ENCODE measurements at places on chromosomes 13 and 19. TPM values are rescaled to one million over a fixed set of nuclear protein-coding genes. Genes with fewer than 3 reads are reported as not detected.

GRCh38 chr13:112444416-112445399 lies 68.6 kb downstream of the SPACA7 start:
- DNase-seq = no peak

- no peak for DNase-seq
These were observed 13.1 kb upstream of the MTIF3 start for GRCh38 chr13:27463500-27463899.

DNA sequence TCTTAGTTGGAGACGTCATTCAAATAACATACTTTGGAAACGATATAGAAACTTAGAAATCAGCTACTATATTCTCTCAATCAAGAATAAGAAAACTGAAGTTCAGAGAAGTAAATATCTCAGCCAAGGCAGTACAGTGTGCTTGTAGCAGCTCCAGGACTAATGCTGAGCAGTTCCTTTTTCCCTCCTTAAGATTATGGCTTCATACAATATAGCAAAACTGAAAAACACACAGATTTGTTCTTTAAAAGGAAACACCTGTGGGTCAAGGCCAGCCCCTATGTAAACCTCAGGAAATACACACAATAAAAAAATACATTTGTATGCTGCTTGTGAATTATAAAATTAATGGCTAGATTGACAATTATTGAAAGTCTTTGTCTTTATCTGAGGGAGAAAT lies 212.7 kb upstream of the EDNRB start:
- DNase-seq = no peak

DLEU7 gene
- 0.28 TPM for total RNA-seq

GRCh38 chr19:54523403-54523802 lies 20.8 kb downstream of the LAIR2 start:
- DNase-seq = no peak

GRCh38 chr13:43348397-43348796 lies 325.0 kb downstream of the DNAJC15 start:
- no peak for DNase-seq

- peak; percentile 76 for DNase-seq
These were observed 5.1 kb upstream of the SPACA6 start for GRCh38 chr19:51687791-51688670.

FCGBP gene
- 51.7 TPM for total RNA-seq

FARP1 gene
- 229 TPM for total RNA-seq

DNA sequence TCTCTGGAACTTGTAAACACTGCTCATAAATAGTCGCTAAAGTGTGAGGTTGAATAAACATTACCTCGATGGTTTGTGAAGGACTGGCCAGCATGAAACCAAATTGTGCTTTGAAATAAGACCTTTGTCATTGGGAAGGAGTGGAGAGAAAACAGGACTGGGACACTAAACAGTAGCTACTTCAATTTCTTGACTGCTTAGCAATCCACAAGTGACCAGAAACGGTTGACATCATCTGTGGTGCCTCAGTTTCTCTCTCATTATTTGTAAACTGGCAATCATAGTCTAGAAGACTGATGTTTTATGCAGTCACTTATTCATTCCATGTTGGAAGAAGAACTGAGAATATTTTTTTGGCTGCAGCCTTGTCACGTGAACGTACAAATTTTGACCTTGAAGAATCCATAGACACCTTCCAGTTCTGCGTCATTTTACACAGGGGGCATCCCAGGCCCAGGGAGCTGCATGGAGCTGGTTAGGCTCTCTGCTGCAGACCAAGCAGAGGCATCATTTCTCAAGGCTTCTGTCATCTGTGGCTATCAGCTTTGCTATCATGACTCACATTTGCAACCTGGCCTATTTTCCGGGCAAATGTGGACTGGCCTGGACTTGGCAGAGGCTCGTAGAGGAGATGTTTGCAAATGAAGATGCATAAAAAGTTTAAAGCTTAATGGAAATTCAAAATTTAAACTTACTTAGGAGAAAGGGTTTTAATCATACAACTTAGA lies 391.8 kb downstream of the FGF9 start:
- no peak for DNase-seq

GNG14 gene
- not detected for total RNA-seq

DNA sequence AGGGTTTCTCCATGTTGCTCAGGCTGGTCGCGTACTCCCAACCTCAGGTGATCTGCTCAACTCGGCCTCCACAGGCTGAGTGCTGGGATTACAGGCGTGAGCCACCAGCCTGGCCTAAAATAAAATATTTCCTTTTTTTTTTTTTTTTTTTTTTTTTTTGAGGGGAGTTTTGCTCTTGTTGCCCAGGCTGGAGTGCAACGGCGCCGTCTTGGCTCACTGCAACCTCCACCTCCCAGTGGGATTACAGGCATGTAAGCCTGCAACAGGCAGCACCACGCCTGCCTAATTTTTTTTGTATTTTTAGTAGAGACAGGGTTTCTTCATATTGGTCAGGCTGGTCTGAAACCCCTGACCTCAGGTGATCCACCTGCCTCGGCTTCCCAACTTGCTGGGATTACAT lies 4.9 kb downstream of the ZNF506 start:
- no peak for DNase-seq

- peak; percentile 84 for DNase-seq
These were observed 13.2 kb downstream of the NCAN start for GRCh38 chr19:19224852-19225494.

- no peak for DNase-seq
These were observed 515.5 kb downstream of the MYO16 start for GRCh38 chr13:109144693-109145437.

SMIM44 gene
- not detected for total RNA-seq

DNA sequence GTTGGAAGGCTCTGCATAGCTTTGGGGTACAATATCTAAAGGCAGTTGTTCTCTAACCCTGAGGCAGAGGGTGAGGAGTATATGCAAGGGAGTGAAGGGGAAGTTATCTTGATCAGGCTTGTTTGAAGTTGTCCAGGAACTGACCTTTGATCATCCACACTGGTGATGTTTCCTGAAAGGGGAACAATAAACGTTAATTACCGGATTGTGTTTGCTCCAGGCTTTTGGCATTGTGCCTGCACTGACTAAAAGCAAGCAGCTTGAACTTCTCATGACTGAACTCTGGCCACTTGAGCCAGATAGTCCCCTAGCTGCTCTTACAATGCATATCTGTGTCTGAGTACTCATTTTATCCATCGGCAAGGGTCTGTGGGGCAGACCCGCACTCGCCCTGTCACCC lies 27.0 kb upstream of the ZNF726 start:
- no peak for DNase-seq

DNA sequence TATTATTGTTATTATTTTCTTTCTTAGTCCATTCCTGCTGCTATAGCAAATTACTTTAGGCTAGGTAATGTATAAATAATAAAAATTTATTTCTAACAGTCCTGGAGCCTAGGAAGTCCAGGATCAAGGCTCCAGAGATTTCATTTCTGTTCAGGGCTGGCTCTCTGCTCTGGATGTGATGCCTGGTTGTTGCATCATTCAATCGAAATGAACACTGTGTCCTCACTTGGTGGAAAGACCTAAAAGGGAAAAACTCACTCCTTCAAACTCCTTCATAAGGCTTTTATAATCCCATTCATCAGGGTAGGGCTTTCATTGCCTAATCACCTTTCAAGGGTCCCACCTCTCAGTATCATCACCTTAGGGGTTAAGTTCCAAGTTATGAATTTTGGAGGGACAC lies 395.0 kb downstream of the EFNB2 start:
- DNase-seq = no peak

DNA sequence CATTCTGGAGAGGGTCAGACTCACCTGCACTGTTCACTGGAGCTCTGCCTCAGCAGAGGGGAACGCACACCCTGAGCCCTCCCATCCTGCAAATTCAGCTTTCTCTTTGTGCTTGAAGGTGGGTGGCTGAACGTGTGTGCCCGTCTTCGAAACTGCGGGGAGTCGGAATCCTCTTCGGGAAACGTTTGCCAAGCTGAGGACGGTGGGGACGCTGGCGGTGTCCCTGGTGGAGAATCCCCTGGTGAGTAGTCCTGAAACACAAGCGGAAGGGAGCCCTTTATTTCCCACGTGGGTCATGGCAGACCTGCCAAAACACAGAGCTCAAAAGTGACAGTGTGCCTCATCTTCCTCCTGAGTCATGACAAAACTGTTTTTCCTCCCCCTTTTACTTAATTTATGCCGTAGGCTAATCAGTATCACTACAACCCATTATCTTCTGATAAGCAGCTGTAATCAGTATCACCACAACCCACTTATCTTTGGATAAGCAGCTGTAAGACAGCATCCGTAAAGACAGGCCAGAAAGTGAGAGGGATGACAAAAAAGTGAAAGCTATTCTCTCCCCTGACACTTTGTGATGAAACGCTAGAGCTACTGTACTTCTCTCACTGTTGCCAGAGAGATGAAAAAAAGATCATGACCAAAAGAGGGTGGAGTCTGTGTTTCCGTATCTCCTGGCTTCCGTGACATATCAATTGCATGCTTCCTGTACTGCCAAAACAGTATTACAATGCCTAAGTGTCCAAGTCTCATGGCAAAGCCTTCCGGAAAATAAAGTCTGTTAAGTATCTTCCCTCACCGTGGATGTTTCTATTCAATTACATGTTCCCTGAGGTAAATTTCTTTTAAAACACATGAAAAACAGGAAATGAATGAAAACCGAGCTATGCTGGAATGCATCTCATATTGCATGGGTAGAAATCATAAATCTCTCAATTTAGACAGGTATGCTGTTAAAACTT lies 155.5 kb downstream of the TBC1D4 start:
- peak; percentile 51 for DNase-seq

KANK3 gene
- total RNA-seq = 26.6 TPM

DNA sequence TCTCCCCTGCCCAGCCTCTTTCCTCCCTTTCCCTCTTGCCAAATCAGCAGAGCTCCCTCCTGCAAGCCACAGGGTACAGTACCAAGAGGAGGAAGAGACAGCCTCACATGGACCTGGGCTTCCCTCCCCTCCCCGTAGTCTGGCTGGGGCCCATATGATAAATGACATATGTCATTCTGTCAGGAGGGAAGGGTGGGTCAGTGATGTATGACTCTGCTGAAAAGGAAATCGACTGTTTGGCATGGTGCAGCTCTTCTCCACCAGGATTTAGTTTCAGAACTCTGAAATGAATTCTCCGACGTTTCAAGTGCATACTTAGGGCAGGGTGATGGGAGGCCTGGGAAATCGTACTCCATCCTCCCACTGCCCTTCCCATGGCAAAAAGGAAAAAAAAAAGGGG lies 9.8 kb downstream of the TSHZ3 start:
- no peak for DNase-seq

GRCh38 chr13:106361621-106362020 lies 173.8 kb downstream of the EFNB2 start:
- no peak for DNase-seq

MIA gene
- 6.5 TPM for total RNA-seq

IGFL3 gene
- total RNA-seq = not detected

ZIC2 gene
- total RNA-seq = 1.4 TPM

PTGIR gene
- 10.1 TPM for total RNA-seq
